ENCODE measurements at places on chromosomes 2 and 18.

DNA sequence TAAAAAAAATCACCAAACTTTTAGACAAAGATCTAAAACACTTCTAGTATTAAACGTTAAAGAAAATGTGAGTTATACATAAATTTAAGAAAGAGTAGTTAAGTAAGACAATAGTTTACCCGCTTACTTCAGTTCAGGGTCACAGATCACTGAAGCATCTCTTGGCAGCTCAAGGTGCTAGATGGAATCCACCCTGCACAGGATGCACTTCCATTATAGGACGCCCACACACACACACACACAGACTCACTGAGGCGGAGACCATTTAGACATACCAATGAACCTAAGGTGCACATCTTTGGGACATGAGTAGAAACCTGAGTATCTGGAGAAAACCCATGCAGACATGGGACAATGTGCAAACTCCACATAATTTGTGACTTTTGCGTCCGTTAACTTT, 630.6 kb upstream of the ZNF804A start:
- DNase-seq, result no peak

DNA sequence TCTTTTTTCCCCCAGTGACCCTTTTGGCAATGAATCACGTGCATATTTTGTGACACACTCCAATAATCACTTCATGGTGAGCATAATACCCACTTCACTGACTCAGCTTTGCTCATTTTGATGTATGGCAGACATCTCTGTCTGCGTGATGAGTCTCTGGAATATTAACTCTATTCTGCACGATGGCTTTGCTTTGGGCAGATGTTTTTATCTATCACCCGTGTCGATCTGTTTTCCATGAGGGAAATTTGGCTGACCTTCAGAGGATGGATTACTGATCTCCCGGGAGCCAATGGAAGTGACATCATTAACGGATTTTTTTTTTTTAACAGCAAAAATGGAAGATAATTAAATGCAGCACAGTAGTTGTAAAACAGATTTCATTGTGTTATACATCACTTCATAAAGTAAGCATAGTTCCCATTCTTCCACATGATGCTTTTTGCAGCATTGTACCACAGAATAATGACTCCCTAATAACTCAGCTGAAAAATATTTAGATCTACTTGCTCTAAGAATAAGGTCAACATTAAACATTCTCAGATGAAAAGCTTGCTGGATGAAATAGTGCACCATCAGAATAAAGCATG, 29.8 kb downstream of the CDC42EP3 start:
- no peak for DNase-seq

DNA sequence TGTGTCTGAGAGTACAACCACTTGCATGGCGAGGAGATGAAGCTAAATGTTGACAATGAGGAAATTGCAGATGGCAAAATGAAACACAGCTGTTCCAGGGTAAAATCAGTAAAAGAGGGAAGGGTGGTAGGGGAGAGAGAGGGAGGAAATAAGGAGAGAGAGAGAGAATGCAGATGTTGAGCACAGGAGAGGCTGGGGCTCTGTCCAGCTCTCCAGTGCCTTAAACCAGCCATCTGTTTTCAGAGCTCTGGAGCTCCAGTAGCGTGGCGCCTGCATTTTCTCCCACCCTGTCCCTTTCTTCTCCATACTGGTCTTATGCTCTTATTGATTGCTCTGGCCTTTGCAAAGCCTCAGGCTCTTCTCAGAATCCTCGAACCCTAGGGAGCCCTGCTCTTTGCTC, 52.7 kb upstream of the BOD1L2 start:
- no peak for DNase-seq

DNA sequence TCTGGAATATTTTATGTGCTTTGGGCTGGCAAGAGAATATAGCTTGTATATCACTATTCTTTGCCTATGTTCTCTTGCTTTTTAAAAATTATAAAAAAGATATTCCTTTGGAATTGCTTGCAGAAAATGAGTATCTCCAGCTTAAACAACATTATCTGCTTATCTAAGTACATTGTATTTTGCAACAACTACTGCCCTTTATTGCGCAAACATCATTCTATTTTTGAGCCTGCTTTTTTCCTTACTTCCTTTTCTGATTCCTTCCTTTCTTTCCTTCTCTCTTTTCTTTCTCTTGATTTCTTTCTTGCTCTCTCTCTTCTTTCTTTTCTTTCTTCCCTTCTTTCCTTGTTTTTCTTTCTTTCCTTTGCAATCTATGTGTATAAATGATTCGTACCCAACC, 74.0 kb downstream of the UNC80 start:
- DNase-seq, result no peak

- no peak for DNase-seq
Observed at GRCh38 chr2:44200011-44200410, 31.3 kb downstream of the PPM1B start.

All from DMS79 (cell line).